ENCODE measurements at places on chromosomes 7 and 10.

DNA sequence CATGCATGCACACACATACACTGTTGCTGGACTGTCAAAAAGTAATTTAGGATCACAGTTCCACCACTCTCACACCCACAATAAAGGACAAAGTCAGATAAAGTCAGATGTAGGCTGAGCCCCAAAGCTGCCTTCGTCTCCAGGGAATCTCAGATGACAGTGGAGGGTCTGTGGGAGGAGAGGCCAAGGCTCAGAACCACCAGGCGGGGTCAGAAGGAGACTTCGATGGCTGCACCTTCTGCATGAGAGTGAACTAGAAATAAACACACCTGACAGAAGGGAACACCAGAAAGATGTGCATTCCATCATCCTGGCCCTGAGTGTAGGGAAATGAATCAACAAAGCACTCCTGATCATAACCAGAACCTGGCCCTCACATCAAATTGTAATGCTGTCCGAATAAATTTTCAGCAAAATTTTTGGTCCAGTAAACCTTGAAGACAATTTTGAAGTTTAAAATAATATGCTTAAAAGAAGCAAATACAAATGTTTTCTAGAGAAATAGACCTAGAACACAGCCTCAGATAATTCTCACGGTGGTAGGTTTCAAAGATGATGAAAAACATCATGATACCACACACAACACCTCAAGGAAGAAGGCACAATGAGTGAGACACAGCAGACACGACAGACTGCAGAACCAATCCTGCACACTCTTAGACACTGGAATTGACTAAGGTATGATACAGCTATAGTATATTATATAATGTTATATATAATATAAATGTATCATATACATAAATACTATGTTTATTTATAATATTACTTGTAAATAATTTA, 269.8 kb upstream of the KLF6 start:
- no peak for DNase-seq

- no peak for DNase-seq
Observed at GRCh38 chr7:121323515-121324302, 5.1 kb upstream of the WNT16 start.

DNA sequence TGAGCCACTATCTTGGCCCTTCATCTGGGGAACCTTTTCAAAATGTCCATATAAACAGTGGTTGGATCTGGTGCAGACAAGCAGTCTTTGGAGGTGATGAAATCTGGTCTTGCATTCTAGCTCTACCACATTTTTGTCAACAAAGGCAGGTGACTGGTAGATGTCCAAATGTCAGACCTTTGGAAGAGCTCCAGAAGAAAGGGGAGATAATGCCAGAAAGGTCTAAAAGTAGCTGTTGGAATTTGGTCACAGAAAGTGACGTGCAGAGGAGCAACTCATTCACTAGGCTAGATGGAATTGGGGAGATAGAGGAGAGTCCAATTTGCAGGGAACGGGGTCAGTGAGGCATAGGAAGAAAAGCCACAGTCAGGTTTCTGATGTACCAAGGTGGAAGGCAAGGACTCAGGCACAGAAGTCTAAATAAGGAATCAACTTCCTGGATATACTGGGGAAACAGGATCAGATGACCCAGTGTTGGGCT, 36.4 kb upstream of the WAC start:
- DNase-seq: no peak

DNA sequence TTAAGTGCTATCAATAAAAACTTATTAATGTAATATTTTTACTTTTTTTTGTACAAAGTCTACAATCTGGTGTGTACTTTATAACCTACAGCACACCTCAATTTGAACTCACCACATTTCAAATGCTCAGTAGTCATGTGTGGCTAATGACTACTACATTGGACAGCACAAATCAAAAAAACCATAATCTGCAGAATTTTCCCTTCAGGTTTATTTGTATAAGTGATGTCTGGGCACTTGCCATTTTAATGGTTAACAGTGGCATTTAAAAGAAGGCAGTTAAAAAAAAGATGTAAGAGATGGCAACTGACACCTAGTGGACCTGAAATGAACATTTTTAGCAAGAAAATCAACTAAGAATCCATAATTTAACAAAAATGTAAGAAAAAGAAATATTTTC, 124.6 kb upstream of the NRBF2 start:
- DNase-seq: peak; percentile 6

DNA sequence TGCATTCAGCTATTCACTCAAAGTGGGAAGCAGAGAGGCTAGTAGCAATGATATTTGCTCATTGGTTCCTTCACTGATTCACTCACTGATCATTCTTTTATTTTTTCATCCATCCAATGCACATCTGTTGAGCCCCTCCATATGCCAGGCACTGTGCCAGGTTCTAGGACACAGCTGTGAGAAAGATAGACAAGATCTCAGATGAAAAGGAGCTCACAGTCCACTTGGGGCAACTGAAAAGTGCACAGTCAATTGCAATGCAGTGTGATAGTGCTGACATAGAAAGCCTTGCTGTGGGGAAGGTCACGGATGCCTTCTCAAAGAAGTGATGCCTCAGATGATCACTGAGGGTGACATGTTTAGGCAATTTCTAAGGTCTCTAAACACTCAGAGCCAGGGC, 262.3 kb downstream of the PTEN start:
- no peak for DNase-seq

DNA sequence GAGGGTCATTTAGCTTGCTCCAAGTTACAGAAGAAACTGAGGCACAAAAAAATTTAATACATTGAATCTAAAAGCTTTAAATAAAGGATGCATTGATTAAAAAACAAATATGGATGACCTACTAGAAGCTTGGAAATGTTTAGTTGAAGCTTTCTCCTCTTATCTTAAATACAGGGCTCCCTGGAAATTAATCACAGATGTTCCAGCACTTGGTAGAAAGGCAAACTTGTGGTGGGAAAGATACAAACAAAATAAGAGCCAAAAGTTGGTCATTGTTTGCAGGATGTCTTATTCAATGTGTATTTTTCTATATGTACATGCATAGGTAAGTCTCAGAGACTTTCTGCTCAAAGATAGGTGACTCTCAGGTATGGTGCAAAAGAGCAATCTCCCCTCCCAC, 40.7 kb upstream of the LYZL1 start:
- no peak for DNase-seq

DNA sequence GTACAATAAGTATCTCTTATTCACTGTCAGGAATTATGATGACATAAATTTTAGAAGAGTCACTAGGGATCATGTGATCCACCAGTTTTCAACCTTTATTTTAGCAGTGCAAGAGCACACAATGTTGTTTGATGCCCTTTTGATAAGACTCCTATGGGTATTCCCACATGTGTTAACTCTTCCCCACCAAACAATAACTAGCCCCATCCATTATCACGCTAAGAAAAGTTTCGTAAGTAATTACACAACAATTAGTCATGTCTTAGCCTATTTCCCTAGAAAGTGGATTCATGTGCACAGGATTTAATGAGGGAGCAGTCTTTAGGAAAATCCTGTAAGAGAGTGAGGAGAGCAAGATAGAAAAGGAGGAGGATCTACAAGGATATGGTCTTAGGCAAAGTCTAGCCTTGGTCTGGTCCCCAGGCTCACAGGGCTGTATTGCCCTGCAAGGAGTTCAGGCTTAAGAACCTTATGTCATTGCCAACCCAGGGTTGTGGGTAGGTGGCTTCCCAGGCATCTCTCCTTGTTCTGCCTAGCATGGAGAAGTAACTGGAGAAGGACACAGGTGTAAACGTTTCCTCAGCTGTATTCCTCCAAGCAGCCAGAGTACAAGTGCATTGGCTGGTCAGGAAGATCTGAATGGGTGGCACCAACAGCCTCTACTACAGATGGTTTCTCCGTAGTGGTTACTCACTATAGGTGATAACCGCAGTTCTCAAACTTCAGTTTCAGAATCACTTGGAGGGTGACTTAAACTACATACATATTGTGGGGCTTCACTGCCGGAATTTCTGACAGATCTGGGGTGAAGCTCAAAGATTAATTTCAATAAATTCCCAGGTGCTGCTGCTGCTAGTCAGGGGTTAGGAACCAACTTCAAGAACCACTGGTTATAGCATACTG, 574.5 kb downstream of the SUGCT start:
- DNase-seq: peak; percentile 21

- DNase-seq: no peak
Observed at GRCh38 chr7:55246171-55246570, 119.0 kb upstream of the LANCL2 start.

- no peak for DNase-seq
Observed at GRCh38 chr10:71423901-71424300, 27.2 kb downstream of the CDH23 start.

DNA sequence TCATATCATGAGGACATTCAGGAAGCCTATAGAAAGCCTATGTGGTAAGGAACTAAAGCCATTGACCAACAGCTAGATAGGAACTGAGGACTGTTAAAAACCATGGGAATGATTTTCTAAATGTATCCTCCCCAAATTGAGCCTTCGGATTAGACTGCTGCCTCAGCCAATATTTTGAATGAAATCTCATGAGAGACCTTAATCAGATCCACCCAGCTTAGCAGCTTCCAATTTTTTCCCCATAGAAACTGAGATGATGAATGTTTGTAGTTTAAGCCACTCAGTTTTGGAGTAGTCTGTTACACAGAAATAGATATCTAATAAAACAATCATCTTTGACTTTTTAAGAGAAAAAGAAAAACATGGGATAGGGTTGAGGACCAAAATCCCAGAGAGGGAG, 292.0 kb downstream of the HPSE2 start:
- no peak for DNase-seq

DNA sequence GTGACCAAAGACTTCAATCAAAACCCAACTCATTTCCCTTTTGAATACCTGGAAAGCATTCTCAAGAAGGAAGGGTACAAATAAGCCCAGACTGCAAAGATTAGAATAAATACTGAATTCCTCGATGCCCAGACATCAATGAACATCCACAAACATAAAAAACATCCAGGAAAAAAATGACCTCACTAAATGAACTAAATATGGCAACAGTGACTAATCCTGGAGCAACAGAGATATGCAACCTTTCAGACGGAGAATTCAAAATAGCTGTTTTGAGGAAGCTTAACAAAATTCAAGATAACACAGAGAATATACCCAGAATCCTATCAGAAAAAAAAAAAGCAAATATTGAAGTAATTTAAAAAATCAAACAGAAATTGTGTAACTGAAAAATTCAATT, 43.2 kb downstream of the PCLO start:
- DNase-seq: peak; percentile 8

DNA sequence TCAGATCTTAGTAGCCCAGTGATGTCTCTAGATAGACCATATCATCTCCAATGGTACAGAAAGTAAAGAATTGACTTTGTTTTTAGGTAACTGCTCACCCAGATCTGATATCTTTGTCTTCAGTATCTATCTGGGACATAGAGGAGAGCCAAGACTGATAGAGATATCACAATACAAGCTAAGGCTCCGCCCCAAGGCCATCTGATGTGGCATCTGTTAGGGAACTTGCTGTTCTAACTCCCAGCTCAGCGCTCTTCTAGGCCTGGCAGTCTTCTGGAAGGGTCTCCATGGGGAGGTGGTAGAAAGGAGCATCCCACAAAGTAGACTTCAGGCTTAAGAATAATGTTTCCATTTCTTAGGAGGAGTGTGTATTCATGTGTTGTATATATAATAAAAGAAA, 88.4 kb upstream of the SAMD8 start:
- no peak for DNase-seq

- peak; percentile 32 for DNase-seq
Observed at GRCh38 chr10:86253091-86254072, 113.2 kb downstream of the GRID1 start.

DNA sequence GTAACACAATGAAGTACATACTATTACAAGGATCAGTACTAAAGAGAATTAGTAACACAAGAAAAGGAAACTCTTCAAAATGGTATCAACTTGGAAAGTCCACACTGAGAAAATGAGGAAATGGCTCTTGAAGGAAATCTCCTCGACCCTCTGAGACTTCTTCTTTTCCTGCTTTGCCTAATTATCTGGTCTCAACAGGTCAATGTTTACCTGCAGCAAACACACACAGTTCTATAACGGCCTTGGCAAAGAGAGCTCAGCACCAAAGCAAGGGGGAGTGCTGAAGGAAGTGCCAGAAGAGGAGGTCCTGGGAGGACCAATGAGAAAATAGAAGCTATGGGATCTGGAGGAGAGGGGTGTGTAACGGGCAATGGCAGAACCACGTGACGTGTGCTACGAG, 21.9 kb downstream of the CHCHD3 start:
- peak; percentile 71 for DNase-seq

GRCh38 chr7:131637859-131638258, 81.4 kb upstream of the PODXL start:
- DNase-seq: no peak

DNA sequence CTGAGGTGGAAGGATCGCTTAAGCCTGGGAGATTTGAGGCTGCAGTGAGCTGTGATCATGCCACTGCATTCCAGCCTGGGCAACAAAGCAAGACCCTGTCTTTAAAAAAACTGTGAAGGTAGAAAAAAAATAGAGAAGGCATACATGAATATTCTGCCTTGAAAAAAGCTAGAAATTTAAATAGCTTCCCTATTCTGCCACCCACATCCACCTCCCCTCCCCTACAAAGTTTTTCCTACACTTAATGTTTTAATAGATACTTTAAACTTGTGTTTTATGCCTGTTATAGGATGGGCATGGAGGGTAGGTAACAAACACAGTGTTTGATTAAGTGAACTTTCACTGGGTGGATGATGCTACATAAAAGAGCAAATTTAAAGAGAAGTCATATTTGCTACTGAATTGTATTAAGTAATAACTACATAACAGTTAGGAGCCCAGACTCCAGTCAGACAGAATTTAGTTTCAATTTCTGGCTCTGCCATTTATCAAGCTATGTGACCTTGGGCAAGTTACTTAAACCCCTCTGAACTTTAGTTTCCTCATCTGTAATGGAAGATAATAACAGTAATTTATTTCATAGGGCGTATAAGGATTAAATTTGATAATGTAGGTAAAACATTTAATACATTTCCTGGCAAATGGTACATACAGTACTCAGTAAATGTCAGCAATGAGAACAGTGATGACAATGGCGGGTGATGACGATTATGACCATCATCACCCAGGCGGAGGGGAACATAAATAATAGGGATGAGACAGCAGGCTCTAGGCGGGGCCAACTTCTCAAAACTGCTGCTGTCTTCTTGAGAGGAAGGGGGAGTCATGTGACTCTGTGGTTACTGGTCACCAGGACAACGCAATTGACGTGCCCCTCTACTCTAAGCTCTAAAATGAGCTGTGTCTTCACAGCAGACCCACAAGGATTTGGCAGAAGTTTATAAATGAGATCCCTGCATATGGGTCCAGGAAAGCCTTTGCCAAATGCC, 15.8 kb downstream of the DNMBP start:
- peak; percentile 94 for DNase-seq

GRCh38 chr7:28850699-28851098, 107.4 kb downstream of the TRIL start:
- DNase-seq: no peak

DNA sequence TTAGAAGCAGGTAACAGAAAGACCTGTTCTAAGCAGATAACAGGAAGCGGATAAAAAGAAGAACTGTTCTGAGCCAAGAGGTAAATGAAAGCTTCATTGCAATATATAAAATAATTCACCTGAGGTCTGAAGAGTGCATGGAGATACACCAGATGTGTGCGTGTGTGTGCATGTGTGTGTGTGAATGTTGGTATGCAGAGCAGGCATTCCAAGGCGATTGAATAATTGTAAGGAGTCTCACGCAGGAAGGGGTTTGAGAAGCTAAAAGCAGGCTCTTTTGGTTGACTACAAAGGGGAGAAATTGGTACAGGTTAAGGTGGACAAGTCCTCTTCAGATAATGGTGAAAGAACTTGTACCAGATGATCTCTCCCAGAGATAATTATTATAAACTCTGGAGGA, 450.6 kb downstream of the DNAJB9 start:
- no peak for DNase-seq

Measured in MV-4-11 (cell line).